OCI-LY7 (cell line): ENCODE measurements at places on chromosomes 2 and 18. TPM values are rescaled to one million over a fixed set of nuclear protein-coding genes. Genes with fewer than 3 reads are reported as not detected.
A peak's percentile ranks its signal among the peaks of the same experiment; 100 is the strongest.

Gene TUBB6
- not detected in 2 replicates for total RNA-seq

Gene SERPINB4
- total RNA-seq: not detected in 2 replicates

DNA sequence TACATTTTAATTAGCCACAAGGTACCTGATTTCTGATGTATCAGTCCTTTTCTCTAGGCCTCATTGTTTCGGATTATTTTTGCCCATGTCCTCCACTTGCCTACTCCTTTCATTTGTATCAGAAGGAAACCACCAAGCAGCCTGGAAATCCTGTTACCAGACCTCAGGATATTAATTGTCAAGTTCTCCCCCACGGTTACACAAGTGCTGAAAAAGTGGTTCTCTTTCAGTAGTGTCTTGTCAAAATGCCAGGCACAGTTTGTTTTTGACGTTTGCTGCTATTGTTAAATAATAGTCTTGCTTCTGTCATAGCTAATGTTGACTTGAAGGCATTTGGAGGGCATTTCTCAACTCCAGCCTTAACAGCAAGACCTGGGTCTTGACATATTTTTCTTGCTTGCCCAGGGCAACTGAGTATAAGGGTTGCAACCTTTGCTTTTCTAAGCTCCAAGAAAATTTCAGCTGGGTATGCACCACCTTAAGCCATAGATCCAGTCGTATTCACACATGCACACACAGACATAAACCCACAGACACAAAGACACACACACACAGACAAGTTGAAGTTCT, 31.0 kb downstream of the INSIG2 start:
- no peak for DNase-seq

GRCh38 chr2:30514134-30514847, 67.2 kb downstream of the LCLAT1 start:
- DNase-seq: no peak

GRCh38 chr2:27954221-27954673, 63.7 kb downstream of the BABAM2 start:
- no peak for DNase-seq

DNA sequence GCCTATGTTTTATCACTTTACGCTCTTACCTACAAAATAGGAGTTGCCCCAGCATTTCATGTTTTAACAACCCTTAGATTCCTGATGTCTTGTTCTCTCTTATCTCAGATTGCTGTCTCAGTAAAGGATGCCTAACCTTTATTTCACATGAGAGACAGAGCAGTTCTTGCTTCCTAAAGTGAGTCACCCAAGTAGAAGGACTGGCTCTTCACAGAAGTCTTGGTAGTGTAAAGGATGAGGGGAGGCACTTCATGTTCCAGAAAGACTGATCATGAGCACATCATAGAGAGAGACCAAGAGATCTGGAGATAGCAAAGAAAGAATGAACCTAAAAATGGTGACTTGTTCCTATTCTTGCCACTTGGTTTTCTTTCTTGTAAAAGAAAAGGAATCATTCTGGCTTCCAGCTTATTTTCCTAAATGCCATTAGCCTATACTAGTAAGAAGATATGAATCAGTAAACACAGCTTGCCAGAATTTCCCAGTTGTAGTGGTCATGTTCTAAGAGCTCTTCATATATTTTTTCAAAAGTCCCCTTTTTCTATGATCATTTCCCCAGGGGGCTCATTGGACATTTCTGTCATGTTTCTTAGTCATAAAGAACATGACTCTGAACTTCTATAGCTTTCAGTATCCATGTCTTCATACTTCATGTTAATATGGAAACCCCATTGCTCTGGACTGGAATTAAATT, 54.9 kb downstream of the MAPRE2 start:
- DNase-seq: no peak

DNA sequence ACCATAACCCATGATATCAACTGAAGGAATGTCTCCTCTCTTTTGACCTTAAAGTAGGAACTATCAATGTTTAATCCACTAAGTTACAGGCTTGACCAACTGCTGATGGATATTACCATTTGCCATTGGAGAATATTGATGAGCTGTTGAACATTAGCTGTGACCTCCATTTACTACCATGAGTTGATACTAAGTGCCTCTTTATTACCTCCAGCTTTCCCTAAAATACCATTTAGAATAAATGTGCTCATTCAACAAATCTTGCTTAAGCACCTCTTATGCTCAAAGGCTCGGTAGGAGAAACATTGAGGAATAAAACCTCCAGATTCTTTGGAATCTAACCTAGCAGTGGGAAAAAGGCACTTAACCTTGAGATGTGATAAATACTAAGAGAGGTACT, 81.2 kb downstream of the FAM124B start:
- DNase-seq: no peak

- DNase-seq: no peak
These were observed 22.2 kb downstream of the HK2 start for GRCh38 chr2:74856004-74856578.

Gene RIT2
- not detected in 2 replicates for total RNA-seq

- DNase-seq: peak; percentile 41
These were observed at the start of gene CMPK2 for GRCh38 chr2:6865346-6866274. CMPK2 (minus strand) TSS chr2:6865907; CDS start chr2:6865696, 211 bp downstream.

Gene CYS1
- 0.17 and 0.68 TPM in 2 replicates for total RNA-seq

Gene SP3
- total RNA-seq: 115 and 127 TPM in 2 replicates

Gene CCDC148
- 0.99 and 2.0 TPM in 2 replicates for total RNA-seq

Gene AFG3L2
- 61.3 and 72.7 TPM in 2 replicates for total RNA-seq

- peak; percentile 58 for DNase-seq
These were observed 66.2 kb downstream of the ACVR2A start for GRCh38 chr2:147910990-147911473.

GRCh38 chr2:41720331-41721251, 327.2 kb upstream of the PKDCC start:
- DNase-seq: no peak

Gene KCTD1
- 10.1 and 12.1 TPM in 2 replicates for total RNA-seq

- DNase-seq: no peak
These were observed 78.8 kb downstream of the ZNF804A start for GRCh38 chr2:184677171-184677570.

Gene LYG2
- total RNA-seq: not detected in 2 replicates

DNA sequence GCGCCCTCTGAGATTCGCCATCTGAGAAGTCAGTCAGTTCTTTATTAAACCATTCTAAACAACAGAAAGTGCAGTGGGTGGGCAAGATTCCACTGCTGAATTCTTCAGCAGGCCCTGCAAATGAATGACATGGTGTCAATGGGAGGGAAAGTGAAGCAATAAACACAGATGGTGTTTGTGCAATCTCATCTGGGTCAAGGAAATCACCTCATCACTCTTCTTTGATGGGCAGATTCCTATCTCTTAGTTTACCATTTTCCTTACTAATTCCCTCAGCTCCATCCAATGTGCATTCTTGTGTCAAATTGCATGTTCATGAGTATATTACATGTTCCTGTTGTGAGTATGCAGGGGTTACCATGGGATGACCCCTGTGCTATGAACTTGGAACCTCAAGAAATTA, 100.7 kb upstream of the CYP1B1 start:
- no peak for DNase-seq

Gene TCF23
- 0.25 TPM in 1 of 2 replicates, not detected in the other for total RNA-seq

Gene SERPINB10
- not detected in 2 replicates for total RNA-seq

- no peak for DNase-seq
These were observed 19.5 kb upstream of the LYPD6B start for GRCh38 chr2:149018981-149019380.

GRCh38 chr2:223727562-223727961, 109.8 kb downstream of the AP1S3 start:
- DNase-seq: peak; percentile 81

Gene PLGLB1
- total RNA-seq: 3.6 and 3.9 TPM in 2 replicates

Gene MREG
- total RNA-seq: 5.3 and 5.6 TPM in 2 replicates

Gene C2orf72
- not detected in 2 replicates for total RNA-seq

DNA sequence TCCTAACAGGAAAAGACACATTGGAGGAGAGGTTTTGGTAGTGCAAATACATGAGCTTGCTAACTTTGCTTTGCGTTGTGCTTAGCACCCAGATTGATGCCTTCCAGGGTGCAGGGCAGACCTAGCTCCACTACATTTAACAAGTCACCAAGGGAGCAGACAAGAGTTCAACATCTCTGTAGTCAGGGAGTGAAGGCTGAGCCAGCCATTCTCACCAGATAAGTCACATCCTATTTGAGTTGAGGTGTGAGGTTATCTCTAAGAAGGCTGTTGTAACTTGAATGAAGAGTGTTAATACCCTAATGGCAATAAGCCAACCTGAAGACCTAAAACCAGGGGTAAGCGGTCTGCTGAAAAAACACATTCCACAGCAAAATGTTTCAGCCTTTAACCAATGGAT, 69.6 kb upstream of the DSEL start:
- DNase-seq: no peak

Gene KCMF1
- 95.1 and 108 TPM in 2 replicates for total RNA-seq

GRCh38 chr2:182915369-182916326, 49.2 kb upstream of the FRZB start:
- DNase-seq: no peak

DNA sequence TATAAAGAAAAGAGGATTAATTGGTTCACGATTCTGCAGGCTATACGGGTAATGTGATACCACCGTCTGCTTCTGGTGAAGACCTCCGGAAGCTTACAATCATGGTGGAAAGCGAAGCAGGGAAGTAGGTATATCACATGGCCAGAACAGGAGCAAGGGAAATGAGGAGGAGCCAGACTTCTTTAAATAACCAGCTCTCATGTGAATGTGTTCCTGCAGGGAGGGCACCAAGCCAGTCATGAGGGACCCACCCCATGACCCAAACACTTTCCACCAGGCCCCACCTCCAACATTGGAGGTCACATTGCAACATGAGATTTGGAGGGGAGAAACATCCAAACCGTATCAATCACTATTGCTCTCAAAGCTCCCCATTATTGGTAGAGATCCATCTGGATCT, 61.8 kb downstream of the EFEMP1 start:
- DNase-seq: no peak

GRCh38 chr2:68974251-68974650, at the start of gene GKN1:
GKN1 (plus strand) TSS chr2:68974636; CDS start chr2:68974678, 42 bp downstream.
- no peak for DNase-seq

DNA sequence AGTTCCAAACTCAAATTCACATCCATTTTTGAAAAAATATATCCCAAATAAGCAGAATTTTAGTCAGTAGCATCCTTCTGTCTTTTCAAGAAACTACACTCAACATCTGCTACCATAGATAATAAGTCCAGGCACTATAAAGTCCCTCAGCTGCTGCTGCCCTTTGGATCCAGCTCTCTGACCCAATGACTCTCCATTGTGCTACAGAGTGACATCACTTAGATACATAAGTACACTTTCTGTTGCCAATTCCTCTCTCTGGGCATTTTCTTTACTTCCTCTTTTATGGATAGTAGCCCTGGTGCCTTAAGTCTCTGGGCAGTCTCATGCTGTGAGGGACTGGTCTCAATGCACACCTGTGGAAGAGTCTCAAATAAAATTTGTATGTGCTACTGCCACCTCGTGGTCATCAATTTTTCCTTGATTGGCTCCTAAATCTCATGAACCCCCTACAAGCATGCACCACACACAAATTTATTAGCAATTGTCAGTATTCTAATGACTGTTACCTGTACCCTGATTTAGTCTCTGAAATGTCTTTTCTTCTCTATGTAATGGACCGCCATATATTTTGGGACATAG, 219.2 kb downstream of the LRP1B start:
- peak; percentile 41 for DNase-seq

Gene ZNG1B
- 82.1 and 89.3 TPM in 2 replicates for total RNA-seq

GRCh38 chr2:217691920-217692666, 310.7 kb downstream of the TNS1 start:
- DNase-seq: no peak

GRCh38 chr2:138689705-138690104, 90.5 kb downstream of the NXPH2 start:
- no peak for DNase-seq

DNA sequence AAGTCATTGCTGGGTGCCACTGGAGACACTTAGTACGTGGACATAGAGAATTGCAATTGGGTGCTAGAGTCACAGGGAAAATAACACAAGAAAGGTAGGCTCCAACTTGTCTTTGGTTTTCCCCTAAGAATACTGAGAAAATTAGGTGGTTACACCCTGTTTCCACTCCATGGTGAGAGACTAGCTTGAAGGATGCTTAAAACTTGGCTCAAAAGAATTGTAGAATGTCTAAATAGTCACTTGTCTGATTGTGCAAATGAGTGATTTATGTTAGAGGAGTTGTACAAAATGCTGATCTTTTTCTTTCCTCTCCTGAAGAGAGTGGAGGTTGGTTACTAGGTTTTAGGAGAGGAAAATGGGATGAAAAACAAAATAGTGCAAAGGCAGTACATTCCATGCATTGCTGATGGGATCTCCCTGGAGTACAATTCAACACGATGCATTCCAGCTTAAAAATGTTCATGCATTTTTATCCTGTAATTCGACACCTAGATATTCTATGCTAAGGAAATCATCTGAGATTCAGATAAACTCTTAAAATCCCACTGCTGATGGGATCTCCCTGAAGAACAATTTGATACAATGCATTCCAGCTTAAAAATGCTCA, 2.2 kb upstream of the SERPINB12 start:
- no peak for DNase-seq

GRCh38 chr2:240155745-240156390, 15.4 kb upstream of the OTOS start:
- DNase-seq: no peak

DNA sequence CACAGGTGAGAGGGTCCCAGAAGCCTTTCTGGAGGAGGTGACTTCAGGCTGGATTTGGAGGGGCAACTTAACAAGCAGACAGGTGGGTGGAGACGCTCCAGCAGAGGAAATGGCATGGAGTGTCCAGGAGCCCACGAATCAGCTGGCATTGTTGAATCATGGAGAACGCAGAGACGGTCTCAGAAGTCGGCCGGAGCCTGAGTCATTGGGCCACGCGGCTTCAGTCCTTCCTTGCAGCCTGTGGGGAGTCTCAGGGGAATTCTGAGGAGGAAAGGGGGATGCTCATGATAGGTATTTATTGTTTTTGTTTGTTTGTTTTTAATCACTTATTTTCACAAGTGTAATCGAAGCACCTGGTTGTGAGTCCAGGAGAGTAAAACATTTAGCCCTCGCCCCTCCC, 184.6 kb upstream of the HDAC4 start:
- no peak for DNase-seq

Gene INO80C
- total RNA-seq: 9.5 and 10.3 TPM in 2 replicates

Gene RAB6C
- total RNA-seq: not detected in 2 replicates

DNA sequence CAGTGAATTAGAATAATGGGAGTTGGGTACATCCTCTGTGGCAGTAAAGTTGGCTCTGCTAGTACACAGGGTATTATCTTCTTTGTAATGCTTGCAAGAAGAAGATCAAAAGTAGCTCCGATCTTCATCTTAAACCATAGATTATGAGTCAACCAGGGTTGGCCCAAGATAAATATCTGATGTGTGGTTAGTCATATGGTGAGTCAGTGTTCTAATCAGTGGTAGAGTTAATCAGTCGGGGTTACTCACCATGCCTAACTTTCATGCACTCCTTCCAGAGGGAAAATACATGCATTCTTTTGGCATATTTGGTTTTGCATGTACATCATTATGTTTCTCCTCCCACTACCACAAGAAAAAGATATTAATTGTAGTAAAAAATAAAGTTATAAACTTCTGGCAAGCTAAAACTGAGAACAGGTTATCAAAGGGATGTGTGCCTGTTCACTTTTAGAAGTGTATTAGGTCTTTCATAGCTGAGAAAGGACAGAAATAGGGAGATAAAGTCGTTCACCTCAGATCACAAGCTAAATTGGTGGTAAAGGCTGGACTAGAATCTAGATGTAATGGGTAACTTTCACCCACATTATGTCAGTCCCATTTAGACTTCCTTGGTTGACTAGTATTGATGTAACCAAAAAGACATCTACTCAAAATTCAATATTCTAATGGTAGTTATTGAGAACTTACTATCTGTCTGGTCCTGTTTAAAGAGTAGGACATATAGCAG, 684.4 kb downstream of the IRS1 start:
- DNase-seq: no peak

Gene EML6
- total RNA-seq: 310 and 338 TPM in 2 replicates
